Neural progenitor cell (in vitro differentiated cells): ENCODE measurements at places on chromosomes 1 and 21. TPM values are rescaled to one million over a fixed set of nuclear protein-coding genes. Genes with fewer than 3 reads are reported as not detected.
A peak's percentile ranks its signal among the peaks of the same experiment; 100 is the strongest.

DNA sequence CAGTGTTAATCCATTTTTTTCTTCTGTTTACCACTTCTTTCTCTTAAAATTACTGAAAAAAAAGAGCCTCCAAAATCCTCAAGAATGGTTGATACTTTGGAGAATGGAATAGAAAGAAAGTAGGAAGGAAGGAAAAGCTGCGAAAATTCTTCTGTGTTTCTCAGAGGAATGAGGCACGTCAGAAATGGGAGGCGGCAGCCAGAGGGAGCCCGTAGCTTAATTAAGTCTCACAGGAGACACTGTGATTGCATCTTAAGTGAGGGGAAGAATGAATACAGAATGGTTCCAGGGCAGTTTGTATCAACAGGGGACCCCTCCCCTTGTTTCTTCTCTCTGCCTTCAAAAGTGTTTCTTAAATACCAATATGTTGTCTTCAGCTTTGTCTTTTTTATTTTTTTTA is 1099.5 kb downstream of the PLA2G4A start:
- DNase-seq, result peak; percentile 83

DNA sequence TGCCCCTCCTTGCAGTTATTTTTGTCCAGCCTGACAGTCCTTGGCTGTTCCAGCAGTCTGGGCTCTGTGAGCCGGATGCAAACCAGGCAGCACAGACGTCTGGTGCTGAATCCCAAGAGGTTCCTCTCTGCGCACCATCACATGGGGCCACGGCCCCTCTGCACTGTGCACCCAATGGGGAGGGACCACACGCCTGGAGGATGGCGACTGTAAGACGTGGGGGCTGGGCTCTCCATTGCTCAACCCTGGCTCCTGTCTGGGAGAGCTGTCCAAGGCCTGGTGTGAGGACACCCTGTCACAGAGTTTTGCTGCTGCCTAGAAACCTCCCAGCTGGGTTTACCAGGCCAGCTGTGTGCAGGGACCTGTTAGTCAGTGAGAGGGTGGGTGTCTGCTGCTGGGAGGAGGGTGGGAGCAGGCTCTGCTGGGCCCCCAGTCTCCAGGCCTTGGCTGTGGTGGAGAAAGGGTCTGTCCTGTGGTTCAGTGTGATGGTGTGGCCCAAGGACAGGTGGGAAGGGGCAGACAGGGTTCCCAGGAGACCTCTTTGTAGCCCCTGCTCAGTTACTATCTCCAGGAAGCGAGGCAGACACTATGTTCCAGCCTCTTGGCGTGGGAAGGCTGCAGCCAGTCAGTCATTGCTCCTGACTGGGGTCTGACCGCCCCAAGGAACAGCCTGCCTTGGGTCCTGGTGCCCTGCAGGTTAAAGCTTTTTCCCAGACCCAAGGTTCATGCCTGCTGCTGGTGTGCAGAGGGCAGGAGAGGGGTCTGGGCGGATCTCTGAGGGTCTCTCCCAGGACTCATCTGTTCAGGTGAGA is 13.8 kb downstream of the HEYL start:
- DNase-seq, result no peak

DNA sequence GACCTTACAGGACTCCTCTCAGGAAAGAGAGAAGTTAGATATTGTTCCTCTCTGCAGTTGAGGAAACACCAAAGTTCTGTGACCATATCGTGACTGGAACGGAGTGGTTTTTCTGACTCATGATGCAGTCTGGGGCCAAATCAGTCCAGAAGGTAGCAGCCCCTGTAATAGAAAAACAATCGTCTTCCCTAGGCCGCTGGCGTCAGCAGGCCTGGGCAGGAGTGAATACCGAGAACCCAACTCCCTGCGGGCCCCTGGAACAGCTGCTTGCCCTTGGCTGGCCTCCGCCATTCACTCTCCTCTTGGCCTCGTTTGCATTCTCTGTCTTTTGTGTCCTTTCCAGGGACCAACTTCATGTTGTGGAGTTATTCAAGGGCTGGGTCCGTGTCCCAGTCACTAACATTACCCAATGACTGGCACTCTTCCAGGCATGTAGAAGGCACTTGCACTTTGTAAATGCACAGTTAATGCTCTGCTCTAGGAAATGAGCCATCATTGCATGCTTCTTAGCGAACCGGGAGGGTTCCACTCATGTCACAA is 10.9 kb upstream of the CD101 start:
- no peak for DNase-seq

GRCh38 chr1:31372051-31372450 is 825 bp downstream of the FABP3 start:
- DNase-seq, result no peak

- no peak for DNase-seq
Measured at GRCh38 chr1:165891111-165891860, 63.9 kb downstream of the UCK2 start.

- DNase-seq, result no peak
Measured at GRCh38 chr1:35637401-35637809, 3.9 kb downstream of the PSMB2 start.

- DNase-seq, result no peak
Measured at GRCh38 chr1:225762444-225762843, 15.2 kb upstream of the SRP9 start.

DNA sequence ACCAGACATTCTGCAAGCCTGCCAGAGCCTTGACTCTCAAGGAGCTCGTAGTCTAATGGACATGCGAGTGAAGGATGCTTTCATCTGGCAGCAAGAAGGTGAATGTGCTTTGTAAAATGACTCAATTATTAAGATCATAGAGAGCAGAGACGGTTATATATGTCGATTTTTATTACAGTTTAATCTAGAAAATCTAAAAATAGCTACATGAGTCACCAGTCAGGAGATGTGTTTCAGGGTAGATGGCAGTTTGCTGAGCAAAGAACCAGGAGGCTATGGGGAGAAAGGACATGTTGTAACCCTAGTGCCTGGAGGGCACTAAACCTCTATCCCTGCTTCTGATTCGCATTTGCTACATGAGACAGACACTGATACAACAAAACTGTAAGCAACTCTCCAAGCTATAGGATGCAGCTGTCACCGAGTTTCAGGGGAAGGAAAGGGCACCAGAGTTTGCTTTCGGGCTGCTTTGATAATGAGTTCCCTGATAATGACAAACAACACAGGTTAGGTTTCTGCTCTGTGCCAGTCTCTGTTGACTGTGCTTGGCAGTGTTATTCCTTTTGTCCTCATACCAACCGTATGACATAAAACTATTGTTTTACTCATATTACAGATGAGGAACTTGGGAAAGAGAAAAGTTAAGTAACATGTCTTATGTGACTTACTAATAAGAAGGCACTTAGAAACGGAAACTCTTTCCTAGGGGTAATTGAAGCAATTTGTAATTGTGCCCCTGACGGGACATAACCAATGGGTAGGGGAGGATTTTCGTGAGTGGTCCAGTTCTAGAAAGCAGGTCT is 43.2 kb downstream of the C1orf198 start:
- DNase-seq, result no peak

GRCh38 chr1:167722152-167722869 is 529 bp downstream of the MPZL1 start:
- peak; percentile 83 for DNase-seq

DNA sequence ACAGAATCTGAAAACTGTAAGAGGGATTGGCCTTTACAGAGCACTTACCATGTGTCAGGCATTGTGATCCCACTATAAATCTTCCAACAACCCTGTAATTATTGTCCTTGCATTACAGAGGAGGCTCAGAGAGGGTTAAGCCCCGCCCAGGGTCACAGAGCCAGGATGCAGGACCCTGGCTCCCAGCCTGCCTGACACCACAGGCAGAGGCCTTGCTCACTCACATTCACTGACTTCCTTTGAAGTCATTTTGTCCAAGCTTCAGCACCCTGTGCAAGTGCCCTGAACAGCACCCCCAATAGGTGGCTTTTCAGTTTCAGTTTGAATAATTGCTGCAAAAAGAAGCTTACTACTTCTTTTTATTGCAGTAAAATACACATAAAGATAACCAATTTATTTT is 256.8 kb upstream of the NFIA start:
- DNase-seq, result no peak

DNA sequence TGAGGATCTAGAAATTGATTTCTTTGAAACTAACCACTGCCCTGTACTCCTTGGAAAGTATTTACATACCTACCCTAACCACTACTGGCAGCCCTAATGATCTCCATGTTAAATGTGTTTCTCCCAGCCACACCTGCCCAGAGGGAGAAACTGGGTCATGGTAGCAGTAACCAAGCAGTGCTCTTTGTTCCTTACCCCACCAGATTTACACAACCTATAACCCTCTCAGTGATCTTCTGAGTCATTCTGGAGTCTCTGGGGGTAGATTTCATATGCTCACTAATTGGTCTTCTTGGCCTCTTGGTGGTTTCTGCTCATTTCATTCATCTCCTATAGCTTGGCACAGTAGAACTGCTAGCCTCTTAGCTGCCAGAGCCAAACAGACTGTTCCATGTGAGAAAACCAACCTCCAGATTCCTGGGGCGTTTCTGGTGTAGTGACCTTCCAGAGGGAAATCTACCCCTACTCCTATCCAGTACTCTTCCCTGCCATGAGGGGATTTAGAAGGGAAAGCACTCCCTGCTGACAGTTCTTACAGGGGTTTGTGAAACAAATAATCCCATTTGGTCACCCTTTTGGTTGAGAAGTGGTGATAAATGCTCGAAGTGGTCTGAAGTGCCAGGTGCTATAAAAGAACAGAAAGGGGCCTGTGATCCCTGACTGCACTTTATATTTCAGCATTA is 36.2 kb upstream of the LRIG2 start:
- DNase-seq, result no peak

GRCh38 chr1:198893763-198894444 is 255.1 kb downstream of the PTPRC start:
- no peak for DNase-seq

DNA sequence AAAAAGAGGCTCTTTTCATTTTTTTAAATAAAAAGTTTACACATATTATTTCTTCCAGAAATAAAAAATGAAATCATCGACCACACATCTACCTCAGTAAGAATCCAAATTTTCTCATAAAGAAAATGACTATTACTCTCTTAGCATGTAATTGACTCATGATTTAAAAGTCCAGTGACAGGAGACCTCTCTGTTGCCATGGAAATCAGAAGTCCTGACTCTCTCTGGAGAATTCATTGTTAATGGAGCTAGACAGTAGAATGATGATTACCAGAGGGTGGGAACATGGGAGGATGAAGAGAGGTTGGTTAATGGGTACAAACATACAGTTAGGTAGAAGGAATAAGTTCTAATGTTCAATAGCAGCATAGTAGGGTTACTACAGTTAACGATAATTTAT is 5.0 kb upstream of the CLCA4 start:
- no peak for DNase-seq

- no peak for DNase-seq
Measured at GRCh38 chr1:31154000-31154631, 85.6 kb downstream of the NKAIN1 start.

- no peak for DNase-seq
Measured at GRCh38 chr21:34362670-34363069, 1.1 kb upstream of the KCNE2 start.

DNA sequence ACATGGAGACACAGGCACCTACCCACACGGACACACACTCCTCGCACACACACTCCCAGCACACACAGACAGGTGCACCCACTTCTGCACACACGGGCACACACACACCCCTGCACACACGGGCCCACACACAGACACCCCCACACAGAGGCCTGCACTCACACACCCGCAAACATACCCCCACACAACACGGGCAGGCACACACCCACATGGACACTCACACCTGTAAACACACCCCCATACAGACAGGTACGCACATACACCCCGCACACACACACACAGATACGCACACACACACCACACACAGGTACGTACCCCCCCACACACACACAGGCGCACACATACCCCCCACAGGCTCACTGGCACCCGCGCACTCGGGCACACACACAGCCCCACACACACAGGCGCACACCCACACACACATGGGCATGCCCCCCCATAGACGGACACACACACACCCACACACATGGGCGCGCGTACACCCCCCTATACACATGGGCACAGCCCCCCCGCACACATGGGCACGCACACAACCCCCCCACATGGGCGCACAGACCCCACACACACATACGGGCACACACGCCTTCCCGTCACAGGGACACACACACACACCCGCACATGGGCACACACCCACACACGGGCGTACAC is 6.1 kb downstream of the ATAD3A start:
- DNase-seq, result no peak

DNA sequence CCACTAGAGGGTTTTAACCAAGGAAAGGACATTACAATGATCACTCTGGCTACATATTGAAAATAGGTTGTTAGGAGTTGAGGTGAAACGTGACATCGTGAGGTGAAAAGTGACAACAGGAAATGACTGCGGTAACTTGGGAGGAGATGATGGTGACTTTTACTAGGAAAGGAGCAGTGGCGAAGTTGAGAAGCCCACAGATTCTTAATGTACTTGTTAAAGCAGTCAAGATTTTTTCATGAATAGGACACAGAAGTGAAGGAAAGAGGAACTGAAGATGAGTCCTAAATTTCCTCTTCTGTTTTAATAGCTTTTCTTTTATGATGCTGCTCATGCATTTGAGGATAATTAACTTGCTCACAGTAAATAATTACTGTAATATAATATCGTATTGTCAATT is 59.5 kb downstream of the OMA1 start:
- DNase-seq, result no peak

Gene KCNH1
- 0.99 and 1.6 TPM in 2 replicates for total RNA-seq

Gene LCK
- 0.32 and 0.77 TPM in 2 replicates for total RNA-seq

Gene TMEM35B
- total RNA-seq, result 17.7 and 28.8 TPM in 2 replicates

Gene CALML6
- total RNA-seq, result 0.53 TPM in 1 of 2 replicates, not detected in the other

Gene A3GALT2
- not detected in 2 replicates for total RNA-seq

Gene TINAGL1
- not detected in 2 replicates for total RNA-seq

Gene AQP10
- total RNA-seq, result not detected in 2 replicates

Gene APOBEC4
- total RNA-seq, result not detected in 2 replicates

Gene SOAT1
- total RNA-seq, result 9.0 and 15.3 TPM in 2 replicates

Gene LENEP
- total RNA-seq, result not detected in 2 replicates

Gene PFDN2
- 57.6 and 74.1 TPM in 2 replicates for total RNA-seq

Gene CHODL
- total RNA-seq, result 1.6 and 5.2 TPM in 2 replicates

Gene COL9A2
- total RNA-seq, result 3.7 and 14.8 TPM in 2 replicates

Gene IER5
- total RNA-seq, result 8.0 and 15.3 TPM in 2 replicates

Gene FCRL6
- not detected in 2 replicates for total RNA-seq

Gene PAQR6
- total RNA-seq, result 5.0 and 8.5 TPM in 2 replicates

Gene ZFP69
- 6.0 and 8.9 TPM in 2 replicates for total RNA-seq

Gene PLEKHN1
- 0.09 TPM in 1 of 2 replicates, not detected in the other for total RNA-seq
